ENCODE measurements at places on chromosomes 11 and 22.

- DNase-seq: no peak
These were observed 1.3 kb downstream of the SERPING1 start for GRCh38 chr11:57598831-57599155.

DNA sequence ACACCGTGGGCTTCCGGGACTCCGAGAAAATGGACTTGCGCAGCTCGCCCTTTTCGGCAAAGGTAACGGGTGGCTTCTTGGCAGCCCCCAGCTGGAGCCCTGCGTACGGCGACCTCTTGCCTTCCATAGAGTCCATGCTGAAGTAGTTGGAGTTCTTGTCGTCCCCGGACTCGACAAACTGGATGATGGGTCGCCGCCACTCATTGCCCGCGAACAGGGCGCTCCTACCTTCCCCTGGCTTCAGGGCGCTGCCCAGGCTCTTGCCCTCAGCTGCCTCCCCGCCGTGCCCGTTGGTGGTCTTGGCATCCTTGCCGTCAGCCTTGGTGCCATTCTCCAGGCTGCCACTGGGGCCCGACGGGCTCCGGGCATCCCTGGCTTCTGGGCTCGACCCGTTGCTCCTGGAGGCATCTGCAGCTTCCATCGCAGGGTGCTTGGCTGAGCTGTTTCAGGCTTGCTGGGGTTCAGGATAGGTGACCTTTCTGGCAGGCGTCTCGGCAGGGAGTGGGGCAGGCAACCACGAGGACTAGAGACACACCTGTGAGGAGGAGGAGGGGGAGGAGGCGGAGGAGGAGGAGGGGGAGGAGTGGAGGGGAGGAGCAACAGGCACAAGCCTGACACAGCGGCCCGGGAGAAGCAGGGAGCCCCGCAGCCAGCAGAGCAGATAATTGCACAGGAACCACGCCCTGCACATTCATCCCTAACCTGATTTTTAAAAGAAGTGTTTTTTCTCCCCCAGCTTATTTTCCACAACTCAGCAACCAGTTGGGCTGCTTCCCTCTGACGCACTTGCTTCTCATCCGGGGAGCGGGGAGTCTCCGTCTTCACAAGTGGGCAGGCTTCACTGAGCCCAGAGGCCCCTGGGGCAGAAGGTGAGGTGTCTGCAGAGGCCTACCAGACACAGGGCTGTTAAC lies at the start of gene TRIM29:
Gene TRIM29, minus strand, starts transcription at position 503 of the 911 bp plus-strand sequence. Its CDS starts 82 bp downstream, at position 421.
- peak; percentile 95 for DNase-seq

- no peak for DNase-seq
These were observed 26.0 kb upstream of the CBX7 start for GRCh38 chr22:39178206-39179111.

- no peak for DNase-seq
These were observed 90.4 kb upstream of the SLC25A18 start for GRCh38 chr22:17472932-17473331.

DNA sequence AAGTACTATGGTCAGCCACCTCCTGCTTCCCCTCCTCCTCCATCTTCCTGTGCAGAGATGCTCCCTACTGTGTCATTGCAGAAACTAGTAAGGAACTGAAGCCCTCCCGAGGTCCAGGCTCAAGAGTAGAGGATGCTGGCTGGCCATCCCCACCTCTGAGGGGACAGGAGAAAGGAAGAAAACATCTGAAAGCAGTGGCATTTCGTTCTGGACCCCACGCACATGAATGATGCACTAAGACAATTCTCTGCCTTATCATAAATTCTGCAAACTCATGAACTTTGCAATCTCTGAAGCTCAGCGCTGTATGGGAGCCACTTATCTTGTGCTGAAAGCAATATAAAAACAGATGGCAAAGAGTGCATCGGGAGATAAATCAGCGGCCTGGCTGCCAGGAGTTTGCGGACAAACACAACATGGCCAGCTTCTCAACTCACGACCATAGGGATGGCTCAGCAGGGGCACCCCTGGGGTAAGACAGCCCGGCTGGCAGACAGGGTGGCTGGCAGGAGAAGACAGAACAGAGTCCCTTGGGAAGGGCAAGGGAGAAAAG lies 306.4 kb downstream of the NXPE2 start:
- DNase-seq: no peak

DNA sequence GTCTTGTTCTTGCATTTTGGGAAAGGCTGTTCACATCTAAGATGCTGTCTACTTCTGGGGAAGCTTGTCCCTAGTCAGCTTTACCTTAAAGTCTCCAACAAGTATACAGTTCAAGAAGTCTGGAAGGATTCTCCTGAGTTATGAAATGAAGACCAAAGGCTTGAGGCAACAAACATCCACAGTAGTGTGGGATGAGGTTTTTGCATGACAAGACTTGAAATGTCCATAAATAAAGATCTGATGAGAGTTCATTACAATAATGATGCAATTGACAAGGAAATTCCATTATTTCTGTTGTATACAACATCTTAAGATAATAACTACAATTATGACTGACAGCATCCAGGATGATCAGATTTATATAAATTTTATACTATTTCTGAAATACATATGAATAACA lies 21.3 kb upstream of the KDM4E start:
- no peak for DNase-seq

- DNase-seq: no peak
These were observed 104.4 kb downstream of the ZBTB16 start for GRCh38 chr11:114163830-114164401.

- no peak for DNase-seq
These were observed 15.6 kb upstream of the UCP3 start for GRCh38 chr11:74024261-74025029.

DNA sequence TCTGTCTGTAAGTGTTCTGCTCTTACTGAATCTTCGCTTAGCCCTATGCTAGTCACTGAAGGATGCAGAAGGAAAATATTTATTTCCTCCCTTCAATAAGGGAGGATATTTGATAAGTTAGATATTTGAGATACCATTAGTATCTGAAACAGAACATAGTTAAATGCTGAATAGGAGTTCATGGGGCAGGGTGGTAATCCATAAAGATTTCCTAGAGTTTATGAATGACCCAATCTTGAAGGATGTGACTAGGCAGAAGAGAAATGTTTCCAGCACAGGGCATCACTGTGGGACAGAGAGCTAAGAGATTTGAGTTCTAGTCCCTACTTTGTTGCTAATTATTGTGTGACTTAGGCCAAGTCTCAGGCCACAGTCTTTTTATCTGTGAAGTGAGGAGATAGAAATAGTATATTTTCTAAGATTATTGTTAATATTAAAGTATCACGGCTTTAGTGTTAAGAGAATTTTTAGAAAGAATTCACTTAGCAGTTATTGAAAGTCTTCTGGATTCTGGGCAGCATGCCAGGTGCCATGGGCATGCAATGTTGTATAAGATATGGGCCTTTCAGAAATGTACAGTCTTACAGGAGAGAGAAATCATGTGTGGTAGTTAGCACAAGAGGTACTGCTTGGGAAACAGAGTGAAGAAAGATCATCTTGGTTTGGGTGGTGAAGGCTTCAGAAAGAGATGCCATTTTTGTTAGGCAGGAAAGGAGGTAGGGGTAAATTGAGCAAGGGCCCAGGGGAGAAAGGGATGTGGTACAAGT lies 24.0 kb downstream of the SWAP70 start:
- DNase-seq: no peak

- no peak for DNase-seq
These were observed 51.2 kb downstream of the TPBGL start for GRCh38 chr11:75291741-75292140.

GRCh38 chr11:102469196-102469821 lies 16.7 kb upstream of the TMEM123 start:
- DNase-seq: no peak

DNA sequence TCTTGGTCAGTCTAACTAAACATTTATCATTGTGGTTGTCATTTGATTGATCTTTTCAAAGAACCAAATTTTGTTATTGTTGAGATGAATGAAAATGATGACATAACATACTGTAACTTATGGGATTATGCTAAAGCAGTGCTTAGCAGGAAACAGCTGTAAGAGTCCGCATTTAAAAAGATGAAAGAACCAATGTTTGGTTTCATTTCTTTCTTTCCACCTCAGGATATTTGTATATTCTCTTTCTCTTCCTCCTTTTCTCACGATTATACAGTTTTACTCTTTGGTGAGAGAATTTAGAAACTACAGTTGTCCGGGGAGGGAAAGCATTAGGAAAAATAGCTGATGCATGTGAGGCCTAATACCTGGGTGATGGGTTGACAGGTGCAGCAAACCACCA lies 23.1 kb downstream of the PIH1D2 start:
- no peak for DNase-seq

DNA sequence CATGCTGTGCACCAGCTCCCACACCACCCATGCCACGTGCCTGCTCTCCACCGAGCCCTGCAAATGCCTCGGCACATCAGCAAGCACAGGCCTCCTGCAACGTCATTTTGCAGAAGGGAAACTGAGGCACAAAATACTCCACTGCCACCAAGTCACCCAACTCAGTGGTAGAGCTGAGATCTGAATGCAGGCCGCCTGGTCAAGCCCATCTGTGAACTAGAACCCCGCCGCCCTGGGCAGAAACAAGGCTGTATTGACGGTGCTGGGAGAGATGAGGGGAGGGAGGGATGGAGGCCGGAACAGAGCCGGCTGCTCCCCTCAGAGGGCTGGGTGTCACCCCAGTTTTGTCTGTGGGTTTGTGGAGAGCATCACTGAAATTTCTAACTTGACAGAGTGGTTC lies 81.4 kb downstream of the CDKN1C start:
- no peak for DNase-seq

- DNase-seq: peak; percentile 9
These were observed at the start of gene HORMAD2 for GRCh38 chr22:30079952-30080533. HORMAD2 (plus strand) TSS chr22:30080464; CDS start chr22:30093953, 13,489 bp downstream.

DNA sequence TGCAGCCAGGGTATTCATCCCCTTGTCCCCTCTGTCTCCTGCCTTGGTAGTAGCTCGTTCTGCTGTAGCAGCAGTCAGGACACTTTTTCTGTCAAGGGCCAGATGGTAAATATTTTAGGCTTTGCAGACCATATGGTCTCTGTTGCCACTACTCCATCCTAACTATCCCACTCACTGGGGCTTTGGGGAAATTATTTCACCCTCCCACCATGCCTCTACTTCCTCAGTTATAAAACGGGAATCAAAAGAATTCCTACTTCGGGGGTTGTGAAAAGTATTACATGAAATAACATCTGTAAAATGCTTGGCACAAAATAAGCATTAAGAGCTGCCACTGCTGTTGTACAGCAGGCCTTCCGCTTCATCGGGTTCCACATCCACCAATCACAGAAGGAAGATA lies 89.9 kb upstream of the LDLRAD3 start:
- no peak for DNase-seq

- DNase-seq: no peak
These were observed 48.5 kb upstream of the PRDM11 start for GRCh38 chr11:45097721-45098493.

DNA sequence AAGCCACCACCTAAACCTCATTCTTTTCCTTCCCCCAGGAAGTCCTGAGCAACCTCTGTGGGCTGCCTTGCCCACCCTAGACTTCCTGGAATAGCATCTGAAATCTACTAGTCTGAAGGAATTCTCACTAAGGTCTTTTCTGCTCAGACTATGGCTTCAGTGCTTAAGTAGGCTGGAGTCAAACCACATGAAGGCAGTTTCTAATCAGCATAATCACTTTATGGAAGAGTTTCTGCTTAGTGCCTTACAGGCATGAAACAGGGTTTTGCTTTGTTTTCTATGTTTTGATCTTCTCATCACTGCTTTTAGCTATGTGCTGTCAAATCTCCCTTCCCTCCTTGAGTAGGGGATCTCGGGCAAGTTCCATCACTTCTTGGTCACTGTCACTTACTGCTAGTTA lies 117.7 kb downstream of the WT1 start:
- no peak for DNase-seq

DNA sequence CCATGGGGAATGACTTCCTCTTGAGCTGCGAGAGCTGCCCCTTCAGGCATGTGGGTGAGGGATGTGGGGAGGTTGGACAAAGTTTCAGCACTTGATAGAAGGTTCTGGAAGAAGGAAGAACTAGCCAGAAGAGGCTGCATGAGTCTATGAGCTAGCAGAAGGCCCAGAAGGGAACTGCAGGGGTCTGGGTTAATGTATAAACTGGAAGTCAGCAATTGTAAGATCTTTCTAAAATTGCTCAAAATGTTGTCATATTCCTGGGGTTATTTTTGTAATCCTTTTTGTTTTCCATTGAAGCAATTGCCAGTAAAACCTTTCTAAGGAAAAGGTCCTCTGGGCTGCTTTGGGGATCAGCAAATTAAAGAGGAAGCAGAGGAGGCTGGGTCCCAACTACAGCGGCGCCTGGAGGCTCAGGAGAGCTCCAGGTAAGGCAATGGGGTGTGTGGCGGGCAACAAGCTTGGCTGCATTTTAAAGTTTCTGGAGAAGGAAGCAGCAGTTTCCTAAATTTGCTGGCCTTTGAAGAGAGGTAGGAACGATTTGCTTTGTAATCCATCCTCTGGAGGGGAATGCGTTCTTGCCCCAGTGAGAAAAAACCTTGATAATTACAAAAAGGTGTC lies 29.2 kb downstream of the ADAMTS15 start:
- no peak for DNase-seq

DNA sequence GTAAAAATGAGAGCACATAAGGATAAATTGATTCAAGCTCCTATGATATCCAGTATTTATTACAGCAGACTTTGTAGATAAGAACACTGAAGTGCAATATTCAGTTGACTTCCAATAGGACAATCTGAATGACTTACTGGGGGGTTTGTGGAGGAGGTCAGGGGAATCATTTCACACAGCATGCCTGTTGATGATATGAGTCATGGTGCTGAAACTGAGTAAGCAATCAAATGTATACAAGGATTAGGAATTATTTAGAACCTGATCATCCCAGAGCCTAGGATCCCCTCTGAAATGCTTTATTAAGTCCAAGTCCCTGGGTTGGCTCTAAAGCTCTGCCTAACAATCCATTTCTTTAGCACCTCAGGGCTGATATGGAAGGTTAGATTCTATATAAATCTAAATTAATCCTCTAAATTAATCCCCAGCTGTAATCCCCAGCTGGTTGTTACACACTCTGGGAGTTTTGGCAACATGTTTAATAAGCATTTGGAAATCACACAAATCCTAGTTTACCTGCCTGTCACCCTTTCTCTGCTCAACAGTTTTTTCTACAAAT lies 326.4 kb downstream of the GUCY1A2 start:
- DNase-seq: no peak

DNA sequence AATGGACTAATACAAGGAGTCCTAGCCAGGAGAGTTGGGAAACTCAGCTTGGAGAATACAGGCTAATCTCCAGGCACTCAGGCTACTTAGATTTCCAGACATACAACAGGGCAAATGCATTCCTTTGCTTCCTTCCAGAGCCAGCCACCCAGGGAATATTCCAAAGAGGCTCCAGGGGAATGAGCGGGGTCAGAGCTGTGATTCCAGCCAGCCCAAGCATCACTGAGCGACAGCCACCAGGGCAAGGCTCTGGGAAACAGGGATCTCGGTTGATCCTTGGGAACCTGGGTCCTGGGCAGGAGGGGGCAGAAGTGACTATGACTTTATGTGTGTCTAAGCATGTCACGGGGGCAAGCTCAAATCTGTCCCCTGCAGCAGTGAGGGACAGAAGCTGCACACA lies 112.3 kb upstream of the LMO1 start:
- no peak for DNase-seq

GRCh38 chr22:43238526-43239006 lies 51.6 kb upstream of the TTLL12 start:
- no peak for DNase-seq

- no peak for DNase-seq
These were observed 37.6 kb upstream of the SEZ6L start for GRCh38 chr22:26131589-26132154.

All from NCI-H526 treated with DMSO at 0.1 percent for 48 hours (cell line).